Body of pancreas (tissue), 4 donors: ENCODE measurements at places on chromosomes 16 and 17. TPM values are rescaled to one million over a fixed set of nuclear protein-coding genes. Genes with fewer than 3 reads are reported as not detected.

Gene HS3ST3A1
- total RNA-seq: not detected

Gene PGP
- 15.8 TPM for total RNA-seq

DNA sequence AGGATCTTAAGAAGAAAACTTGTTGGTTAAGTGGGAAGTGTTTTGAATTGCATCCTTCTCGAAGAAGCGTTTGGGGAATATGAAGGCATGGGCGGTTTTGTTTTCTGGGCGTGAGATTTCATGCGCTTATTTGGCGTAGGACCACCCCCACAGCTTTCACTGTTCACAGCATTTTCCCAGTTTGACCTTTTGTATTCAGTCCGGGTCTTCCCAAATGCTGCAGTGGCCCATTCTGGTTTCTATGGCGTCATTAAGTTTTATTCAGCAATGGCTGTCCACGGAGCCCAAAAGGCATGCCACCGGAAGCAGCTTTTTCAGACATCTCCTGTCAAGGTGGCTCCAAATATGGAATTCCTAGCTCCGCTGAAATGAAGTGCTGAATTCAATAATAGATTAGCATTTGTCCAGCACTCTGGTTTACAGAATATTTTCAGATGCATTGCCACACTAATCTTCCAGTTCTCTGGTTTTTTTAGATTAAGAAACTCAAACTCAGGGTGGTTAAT, 90.6 kb upstream of the FBXO47 start:
- H3K36me3 ChIP-seq: no peaks in the 10 kb centered on the region
- H3K27ac ChIP-seq: no peak overlapping the region
- peaks cover 10% of the 10 kb centered on the region for H3K4me1 ChIP-seq
- DNase-seq: no peak
- no peak overlapping the region for H3K4me3 ChIP-seq
- no peaks in the 10 kb centered on the region for H3K27me3 ChIP-seq

Gene HSD17B2
- 12.2 TPM for total RNA-seq

GRCh38 chr16:73233846-73234424, 186.0 kb upstream of the ZFHX3 start:
- H3K4me3 ChIP-seq: no peak overlapping the region
- no peaks in the 10 kb centered on the region for H3K36me3 ChIP-seq
- H3K27ac ChIP-seq: no peak overlapping the region
- DNase-seq: no peak
- H3K27me3 ChIP-seq: peaks cover 14% of the 10 kb centered on the region

- H3K4me1 ChIP-seq: peaks cover 24% of the 10 kb centered on the region
- H3K27ac ChIP-seq: no peak overlapping the region
- H3K4me3 ChIP-seq: no peak overlapping the region
- H3K27me3 ChIP-seq: no peaks in the 10 kb centered on the region
Measured at GRCh38 chr17:2386400-2387085, 14.3 kb downstream of the MNT start.

DNA sequence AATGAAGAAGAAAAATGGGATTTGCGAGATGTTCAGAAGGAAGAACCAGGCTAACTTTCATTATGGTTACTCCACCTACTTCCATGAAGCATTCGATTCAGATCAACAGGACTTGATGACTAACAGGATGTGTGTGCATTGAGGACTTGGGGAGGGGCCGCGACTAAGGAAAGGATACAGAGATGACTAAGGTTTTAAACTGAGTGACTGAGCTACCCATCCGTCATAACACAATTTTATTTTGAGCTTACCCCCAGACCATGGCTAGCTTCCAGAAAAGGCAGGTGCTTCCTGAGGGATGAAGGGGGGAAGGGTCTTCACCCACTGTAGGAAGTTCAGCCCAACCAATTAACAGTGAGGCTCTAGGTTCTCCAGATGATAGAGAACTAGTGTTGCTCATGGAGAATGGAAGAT, 2.5 kb upstream of the CDYL2 start:
- H3K27ac ChIP-seq: no peak overlapping the region
- DNase-seq: no peak
- peaks cover 4% of the 10 kb centered on the region for H3K4me1 ChIP-seq
- no peaks in the 10 kb centered on the region for H3K27me3 ChIP-seq
- H3K4me3 ChIP-seq: no peak overlapping the region
- H3K36me3 ChIP-seq: no peaks in the 10 kb centered on the region

Gene TMED6
- 23.1 TPM for total RNA-seq

- no peaks in the 10 kb centered on the region for H3K27me3 ChIP-seq
- H3K36me3 ChIP-seq: no peaks in the 10 kb centered on the region
- DNase-seq: no peak
- H3K27ac ChIP-seq: no peak overlapping the region
- peaks cover 17% of the 10 kb centered on the region for H3K4me1 ChIP-seq
- H3K4me3 ChIP-seq: no peak overlapping the region
Measured at GRCh38 chr17:46072998-46073397, 73.9 kb downstream of the STH start.

DNA sequence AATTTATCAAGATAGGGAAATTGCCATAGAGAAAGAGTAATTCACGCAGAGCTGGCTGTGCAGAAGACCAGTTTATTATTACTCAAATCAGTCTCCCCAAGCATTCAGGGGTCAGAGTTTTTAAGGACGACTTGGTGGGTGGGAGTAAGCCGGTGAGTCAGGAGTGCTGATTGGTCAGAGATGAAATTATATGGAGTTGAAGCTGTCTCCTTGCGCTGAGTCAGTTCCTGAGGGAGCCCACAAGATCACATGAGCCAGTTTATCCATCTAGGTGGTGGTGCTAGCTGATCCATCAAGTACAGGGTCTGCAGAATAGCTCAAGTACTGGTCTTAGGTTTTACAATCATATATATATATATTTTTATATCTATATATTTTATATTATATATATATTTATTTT, 6.0 kb upstream of the AQP8 start:
- no peak overlapping the region for H3K4me3 ChIP-seq
- no peak overlapping the region for H3K27ac ChIP-seq
- DNase-seq: no peak
- peaks cover 18% of the 10 kb centered on the region for H3K4me1 ChIP-seq
- H3K36me3 ChIP-seq: no peaks in the 10 kb centered on the region
- H3K27me3 ChIP-seq: no peaks in the 10 kb centered on the region

Gene CRYM
- 0.78 TPM for total RNA-seq
